Stimulated activated CD4-positive, alpha-beta T cell treated with anti-CD3 and anti-CD28 coated beads, TNF-alpha, amount 100 ng/mL, for 48 hours (primary cell): ENCODE measurements at places on chromosomes 6 and 20.

GRCh38 chr20:43941476-43942200, 27.0 kb downstream of the TOX2 start:
- DNase-seq = no peak

GRCh38 chr6:11653028-11653583, 115.6 kb downstream of the TMEM170B start:
- DNase-seq = no peak

DNA sequence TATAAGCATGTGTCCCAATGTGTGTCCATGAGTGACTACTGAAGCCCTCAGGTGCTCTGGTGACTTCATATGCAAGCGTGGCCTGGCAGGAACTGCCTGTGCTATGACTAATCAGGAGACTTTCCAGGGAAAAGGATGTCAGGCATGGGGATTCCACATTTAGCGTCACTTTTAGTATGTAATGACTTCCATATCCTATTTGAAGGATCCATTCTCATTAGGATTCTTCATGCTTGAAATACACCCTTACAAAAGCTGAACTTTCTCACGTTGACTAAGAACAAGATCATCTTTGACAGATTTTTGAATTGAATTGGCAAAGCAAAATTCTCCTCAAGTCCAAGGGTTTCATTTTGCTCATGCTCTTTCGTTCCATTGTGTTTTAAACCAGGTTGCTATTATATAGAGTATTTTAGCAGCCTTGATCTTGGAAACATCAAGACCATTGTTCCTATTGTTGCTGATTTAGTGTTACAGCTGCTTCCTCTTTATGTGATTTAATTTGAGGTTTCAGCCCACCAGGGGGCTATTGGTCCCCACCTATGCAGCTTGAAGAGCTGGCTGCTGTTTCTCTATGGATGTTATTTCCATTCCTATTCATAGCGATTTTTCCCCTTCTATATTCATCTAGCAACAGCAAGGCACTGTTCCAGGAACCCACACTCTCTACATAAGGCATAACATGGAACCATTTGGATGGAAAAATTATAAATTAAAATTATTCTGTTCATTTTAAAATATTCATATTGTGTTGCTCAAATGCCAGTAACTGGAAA, 418.6 kb downstream of the CDKAL1 start:
- DNase-seq = no peak

DNA sequence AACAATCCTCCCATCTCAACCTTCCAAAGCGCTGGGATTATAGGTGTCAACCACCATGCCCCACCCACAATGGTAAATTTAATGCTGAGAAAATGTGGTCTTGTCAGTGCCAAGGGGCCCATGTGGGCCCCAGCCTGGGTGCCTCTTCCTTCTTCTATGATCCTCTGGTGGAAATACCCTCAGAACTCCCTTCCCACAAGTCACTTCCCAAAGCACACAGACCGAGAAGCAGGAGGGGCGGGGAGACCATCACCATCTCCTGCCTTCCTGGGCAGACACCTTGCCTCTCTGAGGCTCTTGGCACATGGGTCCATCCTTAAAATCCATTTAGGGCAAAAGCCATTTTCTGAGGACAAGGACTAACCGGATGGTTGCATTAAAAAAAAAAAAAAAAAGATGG, 59.0 kb downstream of the NOL4L start:
- no peak for DNase-seq

DNA sequence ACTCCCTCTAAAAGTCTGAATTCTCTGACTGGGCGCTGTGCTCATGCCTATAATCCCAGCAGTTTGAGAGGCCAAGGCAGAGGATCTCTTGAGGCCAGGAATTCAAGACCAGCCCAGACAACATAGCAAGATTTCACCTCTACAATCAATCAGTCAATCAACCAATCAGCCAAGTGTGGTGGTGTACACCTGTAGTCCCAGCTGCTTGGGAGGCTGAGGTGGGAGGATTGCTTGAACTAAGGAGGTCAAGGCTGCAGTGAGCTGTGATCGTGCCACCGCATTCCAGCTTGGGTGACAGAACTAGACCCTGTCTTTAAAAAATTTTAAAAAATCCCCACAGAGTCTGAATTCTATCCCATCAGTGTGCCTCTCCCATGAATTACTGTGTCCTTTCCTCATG, 37.9 kb downstream of the KIF3B start:
- DNase-seq = no peak
